ENCODE measurements at places on chromosomes 11 and 22. TPM values are rescaled to one million over a fixed set of nuclear protein-coding genes. Genes with fewer than 3 reads are reported as not detected.

The SLC22A12 gene
- not detected for total RNA-seq

DNA sequence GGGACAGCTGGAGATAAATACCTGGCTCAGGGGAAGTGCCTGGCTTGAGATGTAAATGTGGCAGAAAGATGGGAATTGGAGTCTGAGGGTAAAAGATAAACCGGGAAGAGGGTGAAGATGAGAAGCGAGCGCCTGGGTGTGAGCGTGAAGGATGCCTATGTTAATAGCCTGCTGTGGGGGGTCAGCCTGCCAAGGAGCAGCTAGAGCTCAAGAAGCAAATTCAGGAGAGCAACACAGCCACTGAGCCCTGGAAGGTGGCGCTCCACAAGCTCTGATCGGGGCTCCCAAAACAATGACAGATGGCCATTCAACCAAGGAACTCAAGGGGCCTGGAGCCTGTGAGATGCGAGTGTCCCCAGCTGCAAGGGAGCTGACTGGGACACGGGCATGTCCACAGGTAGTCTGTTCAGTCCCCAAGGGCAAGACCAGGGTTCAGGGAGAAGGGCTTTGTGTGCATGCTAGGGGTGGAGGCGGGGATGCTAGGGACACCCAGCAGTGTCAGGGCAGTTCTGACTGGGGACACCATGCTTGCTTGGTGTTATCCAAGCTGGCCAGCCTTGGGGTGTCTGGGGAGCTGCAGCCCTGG lies 2.8 kb downstream of the GSC2 start:
- H3K4me1 ChIP-seq, result peaks cover 8% of the 10 kb centered on the region
- H3K27me3 ChIP-seq, result peaks cover 45% of the 10 kb centered on the region
- peaks cover 4% of the 10 kb centered on the region for H3K36me3 ChIP-seq
- no peak overlapping the region for H3K27ac ChIP-seq
- H3K4me3 ChIP-seq, result no peak overlapping the region

- H3K36me3 ChIP-seq, result no peaks in the 10 kb centered on the region
- peaks cover 7% of the 10 kb centered on the region for H3K27me3 ChIP-seq
- no peaks in the 10 kb centered on the region for H3K4me1 ChIP-seq
- H3K4me3 ChIP-seq, result no peak overlapping the region
These were observed 50.5 kb downstream of the PARVG start for GRCh38 chr22:44231233-44231632.

- DNase-seq, result no peak
- H3K36me3 ChIP-seq, result no peaks in the 10 kb centered on the region
- no peaks in the 10 kb centered on the region for H3K27me3 ChIP-seq
These were observed 55.5 kb downstream of the CLPB start for GRCh38 chr11:72378704-72379383.

The PITPNM1 gene
- 38.2 TPM for total RNA-seq

The P2RY6 gene
- total RNA-seq, result 3.2 TPM

DNA sequence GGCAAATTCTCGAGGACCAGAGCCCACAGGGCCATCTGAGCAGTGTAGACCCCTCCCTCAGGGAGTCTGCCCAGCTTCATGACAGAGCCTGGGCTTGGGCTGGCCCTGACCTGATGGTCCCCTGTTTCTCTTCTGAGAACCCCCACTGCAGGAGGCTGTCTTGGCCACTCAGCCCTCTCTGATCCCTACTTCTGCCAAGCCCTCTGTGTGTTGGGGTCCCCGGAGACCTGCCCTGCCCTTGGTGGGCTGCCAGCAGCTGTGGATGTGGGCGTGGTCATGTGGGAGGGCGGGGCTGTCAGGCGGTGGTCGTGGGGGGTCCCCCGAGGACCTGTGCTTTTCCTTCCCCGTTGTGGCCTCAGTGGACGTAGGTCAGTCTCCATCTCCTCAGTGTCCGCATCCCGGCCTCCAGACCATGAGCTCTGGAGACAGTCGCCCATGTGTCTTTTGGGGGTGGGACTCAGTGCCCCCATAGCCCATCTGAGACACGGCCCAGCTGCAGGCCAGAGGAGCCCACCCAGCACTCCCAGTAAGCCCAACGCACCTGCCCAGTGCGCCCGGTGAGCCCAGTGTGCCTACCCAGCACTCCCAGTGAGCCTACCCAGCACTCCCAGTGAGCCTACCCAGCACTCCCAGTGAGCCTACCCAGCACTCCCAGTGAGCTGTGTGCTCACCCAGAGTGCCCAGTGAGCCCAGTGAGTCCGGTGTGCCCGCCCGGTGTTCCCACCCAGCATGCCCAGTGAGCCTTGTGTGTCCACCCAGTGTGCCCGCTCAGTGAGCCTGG lies 409.2 kb downstream of the TBC1D22A start:
- no peak overlapping the region for H3K27ac ChIP-seq
- H3K27me3 ChIP-seq, result no peaks in the 10 kb centered on the region
- H3K4me1 ChIP-seq, result no peaks in the 10 kb centered on the region
- peak; percentile 45 for DNase-seq
- no peaks in the 10 kb centered on the region for H3K36me3 ChIP-seq

DNA sequence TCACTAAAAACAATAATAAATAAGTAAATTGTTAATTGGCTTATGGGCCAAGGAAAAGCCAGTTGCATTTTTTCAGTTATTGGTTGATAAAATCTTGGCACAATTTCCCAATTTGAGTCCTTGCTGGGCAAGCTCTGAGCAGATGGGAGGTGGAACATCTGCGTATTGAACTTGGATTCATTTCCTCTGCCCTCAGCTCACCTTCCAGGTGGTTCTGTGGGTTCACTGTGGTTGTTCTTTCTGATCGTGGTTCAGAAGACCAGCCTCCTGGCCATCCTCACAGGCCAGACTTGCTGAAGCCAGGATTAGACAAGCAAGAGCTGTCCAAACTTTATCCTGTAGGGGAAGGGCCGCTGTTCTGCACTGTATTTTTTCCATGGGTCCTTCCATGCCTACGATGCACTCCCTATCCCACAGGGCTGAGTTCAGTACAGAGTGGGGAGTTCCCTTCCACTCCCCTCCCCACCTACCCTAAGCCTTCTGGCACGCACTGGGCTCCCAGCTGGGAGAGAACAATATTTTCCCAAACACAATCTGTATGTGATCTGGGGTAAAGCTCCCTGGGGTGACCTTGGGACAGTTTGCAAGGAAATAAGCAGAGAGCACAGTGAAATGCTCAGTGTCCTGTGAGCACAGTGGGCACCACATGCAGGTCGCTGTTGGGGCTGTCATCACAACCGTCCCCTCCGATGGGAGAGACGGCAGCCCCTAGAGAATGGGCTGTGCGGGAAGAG lies 43.5 kb upstream of the TP53I11 start:
- no peak overlapping the region for H3K27ac ChIP-seq
- no peaks in the 10 kb centered on the region for H3K27me3 ChIP-seq
- H3K4me3 ChIP-seq, result no peak overlapping the region
- no peaks in the 10 kb centered on the region for H3K36me3 ChIP-seq

The APLP2 gene
- total RNA-seq, result 726 TPM

DNA sequence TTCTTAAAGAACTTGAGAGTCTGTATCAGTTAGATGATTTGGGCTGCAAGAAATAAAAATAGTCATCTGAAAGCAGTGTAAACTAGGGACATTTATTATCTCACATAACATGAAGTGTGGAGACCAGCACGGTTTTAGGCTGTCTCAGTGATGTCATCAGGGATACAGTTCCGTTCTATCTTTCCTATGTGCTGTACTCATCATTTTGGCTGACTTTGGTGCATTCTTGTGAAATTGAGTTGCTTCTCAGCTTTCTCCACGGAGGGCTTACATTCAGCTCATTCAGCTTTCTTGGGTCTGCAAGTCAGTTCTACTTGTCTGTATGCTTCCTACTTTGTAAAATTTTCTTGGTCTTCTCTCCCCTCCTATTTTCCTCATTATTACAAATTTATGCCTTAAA lies 51.8 kb upstream of the LIN7C start:
- no peak overlapping the region for H3K27ac ChIP-seq
- H3K36me3 ChIP-seq, result no peaks in the 10 kb centered on the region
- H3K4me1 ChIP-seq, result no peaks in the 10 kb centered on the region

GRCh38 chr11:7654195-7654705 lies 19.1 kb downstream of the CYB5R2 start:
- H3K27me3 ChIP-seq, result no peaks in the 10 kb centered on the region
- H3K36me3 ChIP-seq, result peaks cover 55% of the 10 kb centered on the region
- no peak overlapping the region for H3K4me3 ChIP-seq
- DNase-seq, result no peak
- no peak overlapping the region for H3K27ac ChIP-seq

DNA sequence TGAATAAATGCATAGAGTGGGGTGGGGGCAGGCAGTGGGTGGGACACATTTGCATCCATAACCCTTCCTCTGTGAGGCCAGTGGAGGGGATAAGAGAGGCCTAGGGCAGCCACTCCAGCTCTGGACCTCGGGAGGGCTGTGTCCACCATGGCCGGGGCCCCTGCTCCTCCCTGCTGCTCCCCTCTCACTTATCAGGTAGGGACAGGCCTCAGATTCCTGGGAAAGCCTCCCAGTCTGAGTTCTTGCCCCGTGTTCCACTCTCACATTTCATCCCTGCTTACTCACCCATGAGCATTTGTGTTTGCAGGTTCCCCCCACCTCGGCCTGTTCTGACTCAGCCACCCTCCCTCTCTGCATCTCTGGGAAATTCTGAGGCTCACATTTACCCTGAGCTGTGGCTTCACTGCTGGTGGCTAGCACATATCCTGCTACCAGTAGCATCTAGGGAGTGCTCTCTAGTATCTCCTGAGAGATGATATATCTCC lies 128.7 kb upstream of the TOP3B start:
- H3K27ac ChIP-seq, result no peak overlapping the region
- H3K4me3 ChIP-seq, result no peak overlapping the region
- no peak for DNase-seq

GRCh38 chr11:94028436-94028835 lies 7.3 kb downstream of the HEPHL1 start:
- DNase-seq, result no peak
- H3K27me3 ChIP-seq, result no peaks in the 10 kb centered on the region
- H3K4me3 ChIP-seq, result no peak overlapping the region
- H3K36me3 ChIP-seq, result no peaks in the 10 kb centered on the region
- no peak overlapping the region for H3K27ac ChIP-seq

DNA sequence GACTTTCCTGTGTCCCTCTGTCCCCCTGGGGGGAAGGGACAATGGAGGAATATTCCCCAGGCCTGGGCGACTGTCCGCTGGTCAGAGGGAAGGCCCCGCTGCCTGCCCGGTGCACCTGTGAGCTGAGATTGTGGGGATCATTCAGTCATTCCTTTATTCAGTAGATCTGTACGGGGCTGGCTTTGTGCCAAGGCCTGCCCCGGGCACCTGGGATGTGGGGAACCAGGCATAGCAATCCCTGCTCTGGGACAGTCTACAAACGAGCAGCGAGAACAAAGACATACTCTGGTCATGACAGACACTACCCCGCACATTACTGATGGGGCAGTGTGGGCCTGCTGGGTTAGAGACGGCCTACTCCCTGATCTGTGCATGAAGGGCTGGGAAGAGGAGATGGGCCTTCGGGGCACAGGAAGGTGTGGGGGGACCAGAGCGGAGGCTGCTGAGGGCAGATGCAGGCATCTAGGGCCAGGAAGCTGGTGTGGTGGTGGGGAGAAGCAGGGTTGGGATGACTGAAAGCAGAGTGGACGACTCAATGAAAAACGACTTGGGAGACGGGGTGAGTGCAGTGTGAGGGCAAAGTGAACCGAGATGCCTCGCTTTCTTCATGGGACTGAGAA lies 1.8 kb upstream of the MYO7A start:
- H3K4me1 ChIP-seq, result peaks cover 19% of the 10 kb centered on the region
- H3K36me3 ChIP-seq, result peaks cover under 1% of the 10 kb centered on the region
- no peaks in the 10 kb centered on the region for H3K27me3 ChIP-seq
- no peak overlapping the region for H3K27ac ChIP-seq
- no peak for DNase-seq

The CNIH2 gene
- total RNA-seq, result 1.6 TPM

The ZDHHC5 gene
- 79.8 TPM for total RNA-seq

DNA sequence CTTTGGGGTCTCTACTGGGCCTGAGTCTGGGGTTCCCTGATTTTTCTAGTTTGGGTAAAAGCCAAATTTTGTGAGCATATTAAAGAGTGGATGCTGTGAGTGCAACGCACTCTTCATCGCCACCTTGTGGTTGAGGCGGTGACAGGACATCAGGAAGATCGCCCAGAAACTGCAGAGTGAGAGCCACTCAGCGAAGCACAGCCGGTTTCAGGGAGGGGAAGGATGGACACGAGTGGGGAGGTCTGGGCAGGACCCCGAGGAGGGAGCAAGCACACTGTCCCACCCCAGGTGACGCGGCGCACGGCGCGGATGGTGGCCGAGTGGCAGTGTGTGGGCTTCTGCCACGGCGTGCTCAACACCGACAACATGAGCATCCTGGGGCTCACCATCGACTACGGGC lies 9.1 kb downstream of the SELENOO start:
- H3K36me3 ChIP-seq, result peaks cover 80% of the 10 kb centered on the region
- no peaks in the 10 kb centered on the region for H3K27me3 ChIP-seq
- peaks cover 9% of the 10 kb centered on the region for H3K4me1 ChIP-seq
- no peak overlapping the region for H3K4me3 ChIP-seq

The MMP12 gene
- 0.75 TPM for total RNA-seq

The USP2 gene
- 3.0 TPM for total RNA-seq

- DNase-seq, result no peak
- H3K27ac ChIP-seq, result no peak overlapping the region
These were observed 31.7 kb downstream of the IZUMO1R start for GRCh38 chr11:94336033-94336432.

GRCh38 chr11:119832202-119832935 lies 103.4 kb upstream of the NECTIN1 start:
- H3K36me3 ChIP-seq, result no peaks in the 10 kb centered on the region
- no peaks in the 10 kb centered on the region for H3K27me3 ChIP-seq
- H3K4me3 ChIP-seq, result no peak overlapping the region

The TSSK2 gene
- not detected for total RNA-seq

GRCh38 chr11:117693344-117693743 lies 103.7 kb downstream of the DSCAML1 start:
- H3K27ac ChIP-seq, result no peak overlapping the region
- H3K4me3 ChIP-seq, result no peak overlapping the region
- no peaks in the 10 kb centered on the region for H3K27me3 ChIP-seq
- DNase-seq, result no peak
- H3K4me1 ChIP-seq, result no peaks in the 10 kb centered on the region

The MUS81 gene
- 49.4 TPM for total RNA-seq

DNA sequence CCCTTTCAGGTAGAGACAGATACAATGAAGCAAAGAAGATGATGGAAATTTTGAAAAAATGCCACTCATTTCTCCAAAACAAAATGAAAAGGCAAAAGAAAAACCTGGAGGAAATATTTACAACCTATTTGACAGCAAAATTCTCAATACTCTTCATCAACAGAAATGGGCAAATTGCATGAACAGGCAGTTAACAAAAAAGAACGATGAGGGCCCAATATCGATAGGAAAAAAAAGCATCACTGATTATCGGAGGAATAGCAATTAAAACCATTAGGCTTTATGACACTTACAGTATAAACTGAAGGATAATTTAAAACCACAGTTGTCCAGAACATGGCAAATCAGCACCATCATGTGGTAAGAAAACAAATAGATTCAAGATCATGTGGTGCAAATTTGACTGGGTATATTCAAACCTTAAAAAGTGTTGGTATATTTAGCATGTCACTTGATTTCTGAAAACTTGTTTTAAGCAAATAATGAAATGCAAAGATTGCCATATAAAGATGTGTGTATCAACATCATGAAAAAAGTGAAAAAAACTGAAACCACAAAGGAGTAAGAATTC lies 222.9 kb downstream of the BRD1 start:
- no peak overlapping the region for H3K4me3 ChIP-seq
- no peak overlapping the region for H3K27ac ChIP-seq
- no peaks in the 10 kb centered on the region for H3K27me3 ChIP-seq
